ENCODE measurements at places on chromosomes 16 and 17.

- no peak for DNase-seq
These were observed 166.9 kb downstream of the SEC14L1 start for GRCh38 chr17:77307479-77308198.

GRCh38 chr16:65681406-65681805 is 559.5 kb upstream of the CDH11 start:
- no peak for DNase-seq

GRCh38 chr16:73190256-73190655 is 142.3 kb upstream of the ZFHX3 start:
- DNase-seq: no peak

DNA sequence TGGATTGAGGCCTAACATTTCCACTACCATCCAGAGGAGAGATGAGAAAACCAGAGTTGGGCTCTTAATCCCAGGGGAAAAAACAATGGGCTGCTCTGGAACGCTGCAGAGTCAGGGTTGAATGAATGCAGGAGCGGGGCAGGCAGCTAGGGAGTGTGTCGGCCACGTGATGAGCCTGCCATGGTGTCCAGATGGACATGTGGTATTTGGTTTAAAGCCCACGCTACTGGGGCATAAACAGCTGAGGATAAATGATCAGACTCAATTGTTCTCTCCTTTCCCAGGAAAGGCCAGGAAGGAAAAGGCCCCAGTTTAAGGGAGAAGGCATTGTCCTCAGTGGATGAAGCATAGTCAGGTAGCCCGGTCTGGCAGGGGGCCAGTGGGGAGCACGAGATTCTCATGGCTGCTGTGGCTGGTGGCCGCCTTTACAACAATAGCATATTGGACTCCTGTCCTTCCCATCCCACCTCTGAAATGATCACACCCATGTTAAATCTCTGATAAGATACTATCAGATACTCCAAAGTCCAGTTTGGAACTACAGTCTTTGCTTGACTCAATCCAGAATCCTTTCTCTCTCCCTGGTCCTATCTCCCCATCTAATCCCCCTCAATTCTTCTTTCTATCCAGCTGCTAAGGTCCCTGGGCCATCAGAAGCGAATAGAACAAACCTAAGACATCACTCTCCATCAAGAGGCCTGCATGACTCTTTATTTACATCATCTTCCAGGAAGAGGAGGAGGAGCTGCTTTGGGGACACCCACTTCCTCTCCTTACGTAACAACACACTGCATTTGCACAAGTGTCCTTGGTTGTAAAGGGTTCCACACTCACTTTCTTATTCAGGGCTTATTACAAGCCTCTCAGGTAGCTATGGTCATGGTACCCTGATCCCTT is 20.4 kb downstream of the CA4 start:
- no peak for DNase-seq

DNA sequence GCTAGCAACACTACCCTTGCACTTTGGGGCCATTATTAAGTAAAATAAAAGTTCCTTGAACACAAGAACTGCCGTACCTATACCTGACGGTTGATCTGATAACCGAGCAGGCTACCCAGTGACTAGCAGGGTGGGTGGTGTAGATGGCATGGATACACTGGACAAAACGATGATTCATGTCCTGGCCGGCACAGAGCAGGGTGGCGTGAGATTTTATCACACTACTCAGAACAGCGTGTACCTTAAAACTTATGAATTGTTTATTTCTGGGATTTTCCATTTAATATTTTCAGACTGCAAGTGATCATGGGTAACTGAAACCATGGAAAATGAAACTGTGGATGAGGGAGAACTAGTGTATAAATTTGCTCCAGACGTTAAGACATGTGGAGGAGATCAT is 41.0 kb upstream of the MSI2 start:
- no peak for DNase-seq

DNA sequence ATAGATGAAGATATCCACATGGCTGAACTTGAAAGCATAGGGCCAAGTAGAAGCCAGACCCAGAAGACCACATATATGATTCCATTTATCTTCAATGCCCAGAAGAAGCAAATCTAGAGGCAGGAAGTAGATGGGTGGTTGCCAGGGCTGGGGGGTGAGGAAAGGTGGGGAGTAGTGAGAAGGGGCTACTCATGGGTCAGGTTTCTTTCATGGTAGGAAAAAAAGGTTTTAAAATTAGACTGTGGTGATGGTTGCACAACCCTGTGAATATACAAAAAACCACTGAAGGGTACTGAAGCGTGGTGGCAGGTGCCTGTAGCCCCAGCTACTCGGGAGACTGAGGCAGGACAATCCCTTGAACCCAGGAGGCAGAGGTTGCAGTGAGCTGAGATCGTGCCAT is 5.4 kb downstream of the CD2BP2 start:
- no peak for DNase-seq

All from astrocyte of the cerebellum (primary cell).